Ecto neural progenitor cell (in vitro differentiated cells): ENCODE measurements at places on chromosomes 2 and 18.

DNA sequence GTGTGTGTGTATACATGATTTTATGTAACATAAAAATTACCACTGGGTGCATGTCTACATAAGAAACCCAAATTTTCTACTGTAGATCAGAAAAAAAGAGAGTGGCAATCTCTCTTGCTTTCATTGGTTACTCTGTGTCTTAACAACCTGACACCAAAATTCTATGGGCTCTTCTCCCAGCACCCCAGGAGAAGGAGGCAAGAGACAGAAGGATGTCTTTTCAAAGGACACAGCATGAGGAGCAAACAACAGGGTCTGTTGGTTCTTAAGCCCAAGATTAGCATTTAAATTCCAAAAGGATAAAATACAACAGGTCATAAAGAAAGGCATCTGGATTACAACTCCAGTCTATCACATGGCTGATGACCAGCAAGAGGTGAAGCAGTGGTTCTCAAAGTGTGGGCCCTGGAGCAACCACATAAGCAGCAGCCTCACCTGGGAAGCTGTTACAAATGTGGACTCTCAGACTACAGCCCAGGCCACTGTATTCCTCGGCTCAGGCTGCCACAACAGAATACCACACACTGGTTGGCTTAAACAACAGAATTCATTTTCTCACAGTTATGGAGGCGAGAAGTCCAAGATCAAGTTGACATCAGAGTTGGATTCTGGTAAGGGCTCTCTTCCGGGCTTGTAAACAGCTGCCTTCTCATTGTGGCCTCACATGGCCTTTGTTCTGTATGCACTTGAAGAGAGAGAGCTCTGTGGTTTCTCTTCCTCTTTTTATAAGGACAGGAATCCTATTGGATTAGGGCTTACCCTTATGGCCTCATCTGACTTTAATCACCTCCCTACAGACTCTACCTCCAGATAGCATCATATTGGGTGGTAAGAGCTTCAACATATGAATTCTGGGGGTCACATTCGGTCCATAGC lies 79.8 kb upstream of the RNF152 start:
- DNase-seq: no peak

GRCh38 chr2:239828192-239828972 lies 196.8 kb downstream of the NDUFA10 start:
- peak; percentile 39 for DNase-seq

- DNase-seq: no peak
Observed at GRCh38 chr2:215171796-215172195, 33.4 kb upstream of the ABCA12 start.

DNA sequence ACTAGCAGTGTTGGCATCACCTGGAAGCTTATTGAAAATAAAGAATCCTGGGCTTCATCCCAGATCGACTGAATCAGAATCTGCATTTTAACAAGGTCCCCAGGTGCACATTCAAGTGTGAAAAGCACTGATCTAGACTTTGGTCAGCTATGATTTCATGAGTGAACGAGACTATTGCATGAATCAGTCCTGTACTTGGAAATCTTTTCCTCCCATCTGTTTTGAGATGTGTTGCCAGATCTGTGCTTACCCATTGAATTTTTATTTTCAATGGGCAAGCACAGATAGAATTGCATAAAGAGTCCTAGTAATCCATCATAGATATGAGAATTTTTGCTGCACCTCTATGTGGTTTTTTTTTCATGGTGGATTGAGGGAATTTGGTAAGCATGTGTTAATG lies 64.0 kb downstream of the PMS1 start:
- DNase-seq: no peak

GRCh38 chr2:29397713-29398112 lies 282.5 kb downstream of the CLIP4 start:
- no peak for DNase-seq

DNA sequence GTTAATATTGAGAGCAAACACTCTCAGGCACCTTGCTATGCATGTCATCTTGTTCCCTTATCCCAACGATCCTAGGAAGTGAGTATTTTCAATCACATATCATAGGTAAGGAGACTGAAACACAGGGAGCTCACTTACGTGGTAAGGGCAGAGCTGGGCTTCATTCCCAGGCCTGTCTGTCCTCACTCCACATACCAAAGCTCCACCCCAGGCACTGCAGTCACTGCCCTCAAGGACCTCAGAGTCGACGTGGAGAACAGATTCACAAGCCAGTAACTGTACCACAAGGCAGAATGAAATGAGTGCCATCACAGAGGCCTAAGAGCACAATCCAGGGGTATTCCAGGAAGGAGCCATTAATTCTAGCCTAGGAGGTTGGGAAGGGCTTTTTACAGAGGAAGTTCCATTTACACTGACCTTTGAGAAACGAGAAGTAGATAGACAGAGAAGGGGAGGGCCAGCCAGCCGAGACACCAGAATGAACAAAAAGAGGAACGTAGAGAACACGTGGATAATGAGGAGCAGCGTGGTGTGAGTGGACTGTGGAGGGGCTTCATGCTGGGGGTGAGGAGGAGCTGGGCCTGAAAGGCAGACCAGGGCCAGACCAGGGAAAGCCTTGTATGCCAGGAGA lies 48.6 kb downstream of the KIAA2012 start:
- DNase-seq: no peak

DNA sequence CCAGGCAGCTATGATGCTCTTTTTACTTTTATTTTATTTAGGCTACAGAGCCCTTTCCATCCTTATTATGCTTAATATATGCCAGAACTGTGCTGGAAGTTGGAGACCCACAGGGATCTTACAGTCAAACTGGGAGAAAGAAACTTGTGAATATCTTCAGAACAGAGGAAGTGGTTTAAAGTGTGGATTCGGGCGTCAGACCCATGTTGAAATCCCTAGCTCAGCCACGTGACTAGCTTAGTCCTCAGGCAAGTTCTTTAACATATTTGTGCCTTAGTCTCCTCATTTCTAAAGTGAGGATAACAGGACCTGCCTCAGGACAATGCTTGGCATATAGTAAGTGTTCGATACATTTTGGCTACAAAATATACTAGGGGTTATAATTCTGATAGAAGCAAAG lies 59.1 kb downstream of the MAP3K20 start:
- no peak for DNase-seq

DNA sequence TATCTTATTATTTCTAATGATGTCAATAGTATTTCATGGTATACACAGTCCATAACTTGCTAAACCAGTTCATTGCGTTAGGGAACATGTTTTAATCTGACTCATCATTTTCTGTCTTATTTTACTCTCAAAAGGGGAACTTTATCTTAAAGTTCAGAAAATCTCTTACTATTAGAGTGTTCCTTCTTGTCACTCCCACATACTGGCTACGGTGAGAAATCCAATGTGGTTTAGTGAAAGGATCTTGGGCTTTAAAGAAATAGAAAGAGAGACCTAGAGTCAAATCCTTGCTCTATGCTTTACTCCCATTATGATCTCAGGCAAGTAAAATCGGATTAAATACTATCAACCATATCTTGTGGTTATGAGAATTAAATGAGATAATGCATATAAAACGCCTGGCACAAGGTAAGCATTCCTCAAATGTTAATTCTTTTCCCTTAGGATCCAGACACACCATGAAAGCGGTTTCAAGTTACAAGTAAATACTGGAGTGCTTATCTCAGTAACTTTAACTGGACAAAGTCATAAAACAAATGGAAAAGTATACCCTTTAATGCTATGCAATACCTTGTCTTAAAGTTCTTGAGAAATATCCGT lies 576.0 kb downstream of the ARHGAP15 start:
- no peak for DNase-seq

GRCh38 chr2:106032676-106033075 lies 161.4 kb downstream of the UXS1 start:
- DNase-seq: no peak

DNA sequence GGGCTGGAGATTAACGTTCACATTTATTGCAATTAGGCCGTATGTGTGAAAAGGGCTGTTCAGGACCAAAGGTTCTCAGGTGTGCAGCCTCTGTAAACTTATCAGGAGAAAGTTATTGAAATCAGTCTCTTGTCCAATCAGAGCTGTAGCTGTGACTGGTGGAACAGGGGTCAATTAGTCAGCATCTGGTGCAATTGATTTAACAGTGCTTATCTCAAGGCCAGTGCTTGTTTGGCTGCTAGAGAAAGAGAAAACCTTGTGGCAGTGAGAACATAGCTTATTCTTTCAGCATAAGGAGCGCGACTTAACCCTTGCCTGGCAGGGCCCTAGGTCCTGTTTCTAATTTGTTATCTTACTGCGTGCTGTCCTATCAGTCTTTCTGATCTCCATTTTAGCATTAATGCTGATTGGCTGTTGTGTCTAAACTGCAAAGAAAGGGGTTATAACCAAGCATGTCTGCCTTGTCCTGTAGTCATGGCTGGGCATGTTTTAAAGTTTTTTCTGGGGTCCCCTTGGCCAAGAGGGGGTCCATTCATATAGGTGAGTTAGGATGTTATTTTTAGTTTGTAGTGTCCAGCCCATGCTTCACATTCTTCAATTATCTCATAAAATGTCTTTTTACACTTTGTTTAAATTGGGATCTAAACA lies 66.4 kb downstream of the CYB5A start:
- DNase-seq: no peak
